ENCODE measurements at places on chromosomes 1 and 21.

GRCh38 chr1:188237573-188238348 lies 1409.0 kb downstream of the PLA2G4A start:
- DNase-seq, result no peak

DNA sequence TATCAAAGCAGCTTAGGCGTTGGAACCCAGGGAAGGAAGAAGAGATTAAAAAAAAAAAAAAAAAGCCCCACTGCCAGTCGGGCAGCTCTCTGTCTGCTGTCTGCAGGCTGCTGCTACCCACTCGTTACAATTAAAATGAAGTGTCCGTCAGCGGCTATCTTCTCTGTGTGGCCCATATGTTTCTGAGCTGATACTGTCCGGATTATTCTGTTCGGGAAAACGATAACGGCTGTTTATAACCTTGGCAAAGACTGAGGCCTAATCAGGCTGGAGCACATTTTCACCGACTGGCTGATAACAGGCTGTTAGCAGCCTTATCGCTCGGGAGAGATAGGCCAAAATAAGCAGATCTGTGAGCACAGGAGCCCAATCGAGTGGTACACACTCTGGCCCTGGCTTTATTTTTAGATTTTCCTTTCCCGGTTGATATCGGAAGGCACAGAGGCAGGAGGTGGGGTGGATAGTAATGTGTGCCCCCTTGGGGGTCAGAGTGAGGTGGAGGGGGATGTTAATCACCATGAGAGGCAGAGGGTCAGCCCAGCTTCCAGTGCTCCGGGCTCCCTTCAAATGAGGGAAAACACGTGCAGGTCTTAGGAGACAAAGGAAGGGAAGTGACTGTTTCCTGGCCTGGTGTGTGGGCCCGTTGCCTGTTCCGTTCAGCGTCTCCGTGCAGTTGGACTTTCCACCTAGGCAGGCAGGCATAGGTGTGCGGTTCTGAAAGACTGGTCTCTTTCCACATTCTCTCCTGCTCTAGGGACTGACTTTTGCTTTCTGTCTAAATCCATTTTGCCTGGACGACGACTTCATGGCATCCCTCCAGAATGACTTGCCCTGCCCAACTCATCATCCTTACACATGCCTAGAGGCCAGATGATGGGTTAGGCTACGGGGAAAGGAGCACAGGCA lies 153.4 kb downstream of the PBX1 start:
- no peak for DNase-seq

- no peak for DNase-seq
Measured at GRCh38 chr1:87108814-87109411, 194.5 kb downstream of the HS2ST1 start.

DNA sequence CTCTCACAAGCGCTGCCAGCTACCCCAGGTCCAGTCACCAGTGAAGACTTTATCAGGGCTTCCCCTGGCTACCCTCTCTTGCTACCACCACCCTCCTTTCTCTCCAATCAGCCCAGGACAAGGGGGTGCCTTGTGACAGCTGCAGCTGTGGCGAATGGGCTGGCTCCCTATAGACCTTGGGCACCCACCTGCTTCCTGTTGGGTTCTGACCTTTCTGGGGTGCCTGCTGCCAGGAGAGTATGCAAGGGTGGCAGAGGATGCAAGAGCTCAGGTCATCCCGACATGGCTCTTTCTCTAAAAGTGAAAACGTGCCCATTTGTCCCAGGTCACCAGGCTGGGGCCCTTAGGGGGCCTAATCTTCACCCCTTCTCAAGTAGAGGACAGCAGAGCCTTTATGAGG lies 6.6 kb downstream of the KLHDC8A start:
- no peak for DNase-seq

DNA sequence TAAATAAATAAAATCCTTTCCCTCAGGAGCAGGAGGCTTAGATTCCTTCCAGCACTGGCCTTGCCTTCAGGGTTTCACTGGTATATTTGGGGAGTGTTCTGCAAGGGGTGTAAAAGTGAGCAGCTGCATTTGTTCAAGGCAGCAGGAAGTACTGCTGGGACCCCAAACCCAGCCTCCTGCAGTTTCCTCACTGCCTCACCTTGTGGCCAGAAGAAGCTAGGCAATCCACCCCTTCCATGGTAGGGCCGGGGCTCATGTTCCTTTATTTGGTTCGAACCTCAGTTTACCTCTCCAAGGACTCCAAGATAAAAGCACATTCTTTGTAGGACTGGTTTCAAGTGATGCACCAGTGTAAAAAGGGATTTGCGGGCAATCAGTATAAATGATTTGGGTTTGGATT lies 21.0 kb upstream of the CFAP126 start:
- no peak for DNase-seq

GRCh38 chr1:209375097-209375496 lies 208.4 kb upstream of the CAMK1G start:
- no peak for DNase-seq

DNA sequence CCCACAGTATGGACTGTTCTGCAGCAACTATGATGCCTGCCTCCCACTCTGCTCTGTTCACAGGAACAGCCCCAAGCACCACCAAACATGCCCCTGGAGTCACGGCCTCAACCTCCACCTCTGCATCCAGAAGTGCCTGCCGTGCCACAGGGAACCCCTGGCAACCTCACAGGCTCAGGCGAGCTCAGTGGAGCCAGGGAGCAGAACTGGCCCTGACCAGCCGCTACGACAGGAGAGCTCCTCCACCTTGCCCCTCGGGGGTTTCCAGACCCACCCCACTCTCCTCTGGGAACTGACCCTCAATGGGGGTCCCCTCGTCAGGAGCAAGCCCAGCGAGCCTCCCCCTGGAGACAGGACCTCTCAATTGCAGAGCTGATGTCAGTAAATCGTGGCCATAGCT lies 13.0 kb downstream of the MRAP start:
- no peak for DNase-seq

- no peak for DNase-seq
Measured at GRCh38 chr21:35044770-35045541, 4.1 kb downstream of the RUNX1 start.

GRCh38 chr1:56979986-56980755 lies 14.4 kb upstream of the C8B start:
- DNase-seq, result no peak

DNA sequence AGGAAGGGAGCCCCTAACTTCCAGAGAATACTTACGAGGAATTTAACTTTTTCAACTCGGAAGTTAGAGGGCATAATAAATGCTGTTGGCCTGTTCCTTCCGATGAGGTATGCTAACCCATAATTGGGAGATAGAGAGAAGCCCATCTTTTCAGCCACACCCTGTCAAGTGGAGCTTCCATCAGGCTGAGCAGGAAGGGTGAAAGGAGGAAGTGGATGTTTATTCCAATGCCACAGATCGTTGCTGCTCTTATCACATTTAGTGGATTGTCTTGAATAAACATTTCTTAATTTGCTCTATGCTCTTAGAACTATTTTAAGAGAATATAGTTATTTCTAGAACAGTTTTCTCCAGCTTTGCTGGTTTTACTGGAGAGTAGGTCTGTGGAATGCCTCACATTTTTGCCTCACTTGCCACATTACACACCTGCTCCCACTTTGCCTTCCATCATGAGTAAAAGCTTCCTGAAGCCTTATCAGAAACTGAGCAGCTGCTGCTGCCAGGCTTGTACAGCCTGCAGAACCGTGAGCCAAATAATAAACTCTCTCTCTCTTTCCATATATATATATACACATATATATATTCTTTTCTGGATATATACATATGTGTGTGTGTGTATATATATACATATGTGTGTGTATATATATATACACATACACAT lies 60.0 kb upstream of the RGS21 start:
- DNase-seq, result no peak

DNA sequence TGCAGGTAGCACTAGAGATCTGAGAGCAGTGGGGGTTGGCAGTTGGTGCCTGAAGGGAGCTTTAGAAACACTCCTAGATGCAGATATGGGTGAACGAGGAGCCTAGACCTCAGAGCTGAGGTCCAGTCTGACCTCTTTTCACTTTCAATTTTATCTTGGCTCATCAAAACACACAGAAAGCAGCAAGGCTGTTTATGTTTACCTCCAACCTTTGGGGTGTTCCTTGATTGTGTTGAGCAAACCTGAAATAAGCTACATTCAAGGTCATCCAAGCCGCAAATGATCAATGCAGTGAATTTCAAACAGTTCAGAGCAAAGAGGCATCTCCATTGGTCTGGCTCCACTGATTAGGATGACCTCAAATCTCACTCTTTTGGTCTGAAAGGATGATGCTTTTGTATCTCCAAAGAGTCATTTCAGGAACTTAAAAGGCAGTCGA lies 1.3 kb downstream of the LY9 start:
- DNase-seq, result no peak

- no peak for DNase-seq
Measured at GRCh38 chr1:100746542-100746932, 27.0 kb downstream of the VCAM1 start.

DNA sequence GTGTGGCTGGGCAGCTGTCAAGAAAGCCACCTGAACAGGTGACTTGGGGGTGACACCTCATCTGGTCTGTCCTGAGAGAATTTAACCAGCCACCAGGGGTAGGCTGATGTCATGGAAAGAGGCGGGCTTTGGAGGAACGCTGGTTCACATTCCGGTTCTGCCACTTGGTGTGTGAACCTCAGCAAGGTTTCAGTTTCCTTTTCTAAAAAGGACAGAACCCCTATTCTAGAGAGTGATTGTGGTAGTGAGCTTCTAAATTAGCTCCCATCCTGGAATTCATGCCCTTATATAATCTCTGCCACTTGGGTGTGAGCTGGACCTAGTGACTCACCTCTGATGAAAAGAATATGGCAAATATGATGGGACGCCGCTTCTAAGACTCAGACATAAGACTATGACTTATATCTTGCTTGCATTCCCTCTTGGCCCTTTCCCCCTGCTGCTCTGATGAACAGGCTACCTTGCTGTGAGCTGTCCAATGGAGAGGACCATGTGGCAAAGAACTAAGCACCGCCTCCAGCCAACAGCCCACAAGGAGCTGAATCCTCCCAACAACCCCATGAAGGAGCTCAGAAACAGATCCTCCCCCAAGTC lies 332.1 kb downstream of the RRAGC start:
- DNase-seq, result no peak

- no peak for DNase-seq
Measured at GRCh38 chr1:228837817-228838716, 102.8 kb downstream of the RHOU start.

DNA sequence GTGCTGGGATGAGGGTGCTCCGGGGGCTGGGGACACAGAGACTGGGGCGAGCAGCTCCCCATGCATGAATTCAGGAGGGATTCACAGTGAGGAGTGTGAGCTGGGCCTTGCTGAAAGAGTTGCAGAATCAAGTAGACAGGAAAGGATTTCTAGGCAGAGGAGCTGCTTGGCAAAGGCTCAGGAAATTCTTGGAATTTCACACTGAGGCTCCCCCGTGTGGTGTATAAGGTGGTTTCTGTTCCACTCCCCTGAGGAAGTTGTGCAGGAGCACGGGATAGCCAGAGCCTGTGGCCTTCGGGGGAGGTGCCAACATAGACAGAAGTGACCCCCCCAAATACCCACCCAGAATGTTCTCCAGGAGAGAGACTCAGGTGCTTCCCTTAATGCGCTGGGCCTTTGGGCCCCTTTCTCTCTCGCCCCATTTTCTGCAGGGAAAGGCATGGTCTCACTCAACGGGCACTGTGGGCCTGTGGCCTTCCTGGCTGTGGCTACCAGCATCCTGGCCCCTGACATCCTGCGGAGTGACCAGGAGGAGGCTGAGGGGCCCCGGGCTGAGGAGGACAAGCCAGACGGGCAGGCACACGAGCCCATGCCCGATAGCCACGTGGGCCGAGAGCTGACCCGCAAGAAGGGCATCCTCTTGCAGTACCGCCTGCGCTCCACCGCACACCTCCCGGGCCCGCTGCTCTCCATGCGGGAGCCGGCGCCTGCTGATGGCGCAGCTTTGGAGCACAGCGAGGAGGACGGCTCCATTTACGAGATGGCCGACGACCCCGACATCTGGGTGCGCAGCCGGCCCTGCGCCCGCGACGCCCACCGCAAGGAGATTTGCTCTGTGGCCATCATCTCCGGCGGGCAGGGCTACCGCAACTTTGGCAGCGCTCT lies 58.5 kb upstream of the ACTL8 start:
- DNase-seq, result no peak

Measured in DMS153 (cell line).